Activated gamma-delta T cell treated with Interleukin-2 at 50 U/mL for 16 hours (primary cell): ENCODE measurements at places on chromosomes 7 and 10.

GRCh38 chr7:34756025-34756437 is 98.0 kb downstream of the NPSR1 start:
- no peak for DNase-seq

GRCh38 chr7:107890493-107890961 is 456 bp upstream of the DLD start:
- no peak for DNase-seq

- no peak for DNase-seq
Measured at GRCh38 chr10:117651121-117651520, 108.6 kb downstream of the EMX2 start.

GRCh38 chr10:80443531-80443974 is 10.6 kb upstream of the TSPAN14 start:
- no peak for DNase-seq

GRCh38 chr7:38317515-38317914 is 44.1 kb upstream of the TARP start:
- DNase-seq: peak; percentile 57

DNA sequence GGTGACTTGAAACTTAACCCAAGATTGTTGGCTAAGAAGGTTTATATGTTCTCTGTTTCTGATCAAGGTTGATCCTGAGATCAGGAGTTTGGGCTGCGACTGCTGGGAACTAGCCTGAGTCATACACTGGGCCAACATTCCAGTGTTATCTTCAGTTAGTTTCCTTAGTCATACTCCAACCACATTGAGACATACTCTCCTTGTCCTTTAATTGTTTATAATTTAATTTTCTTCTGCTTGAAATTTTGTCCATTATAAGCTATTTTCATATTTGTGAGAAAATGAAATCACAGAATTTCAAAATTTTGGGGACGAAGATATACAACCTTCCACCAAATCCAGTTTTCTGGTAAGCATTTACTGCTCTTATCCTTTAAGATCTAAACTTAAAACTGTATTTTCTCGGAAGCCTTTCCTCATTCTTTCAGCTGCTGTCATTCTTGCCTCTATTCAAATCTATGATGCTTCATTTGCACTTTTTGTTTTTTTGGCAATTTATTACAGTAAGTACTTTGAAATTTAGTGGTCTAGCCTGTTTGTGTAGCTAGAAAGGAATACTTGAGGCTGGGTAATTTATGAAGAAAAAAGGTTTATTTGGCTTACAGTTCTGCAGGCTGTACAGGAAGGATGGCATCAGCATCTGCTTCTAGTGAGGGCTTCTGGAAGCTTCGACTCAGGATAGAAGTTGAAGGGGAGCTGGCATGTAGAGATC is 63.4 kb upstream of the POT1 start:
- DNase-seq: no peak

GRCh38 chr7:43764039-43764761 is 5.7 kb downstream of the BLVRA start:
- no peak for DNase-seq

- no peak for DNase-seq
Measured at GRCh38 chr7:112292162-112292561, 85.7 kb downstream of the ZNF277 start.

GRCh38 chr7:112300831-112301407 is 94.4 kb downstream of the ZNF277 start:
- DNase-seq: no peak

- DNase-seq: no peak
Measured at GRCh38 chr7:35374858-35375257, 121.0 kb upstream of the TBX20 start.

- no peak for DNase-seq
Measured at GRCh38 chr7:105130048-105130447, 116.0 kb downstream of the KMT2E start.

GRCh38 chr7:1597066-1597760 is 27.4 kb upstream of the PSMG3 start:
- DNase-seq: no peak

GRCh38 chr7:121043314-121044234 is 55.1 kb downstream of the CPED1 start:
- DNase-seq: no peak

- DNase-seq: no peak
Measured at GRCh38 chr10:35774109-35774508, 132.0 kb upstream of the FZD8 start.

GRCh38 chr10:86863484-86863842 is 94.0 kb downstream of the MMRN2 start:
- DNase-seq: no peak

DNA sequence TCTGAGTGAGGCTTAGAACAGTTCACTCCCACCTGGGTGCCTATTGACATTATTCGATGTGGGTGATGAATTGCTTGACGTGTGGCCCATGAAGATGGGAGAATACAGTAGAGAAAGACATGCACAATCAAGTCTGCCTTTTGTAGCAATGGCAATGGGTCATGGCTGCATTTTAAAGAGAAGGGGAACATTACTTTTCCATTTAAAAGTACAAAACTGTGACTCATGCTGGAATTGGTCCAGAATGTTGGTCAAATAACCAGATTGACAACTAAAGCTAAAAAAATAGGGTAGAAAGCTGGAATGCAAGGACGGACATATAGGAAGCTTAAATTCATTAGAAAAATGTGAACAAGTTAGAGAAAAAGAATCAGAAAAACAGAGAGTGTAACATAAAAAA is 104.1 kb upstream of the SLC25A13 start:
- no peak for DNase-seq

DNA sequence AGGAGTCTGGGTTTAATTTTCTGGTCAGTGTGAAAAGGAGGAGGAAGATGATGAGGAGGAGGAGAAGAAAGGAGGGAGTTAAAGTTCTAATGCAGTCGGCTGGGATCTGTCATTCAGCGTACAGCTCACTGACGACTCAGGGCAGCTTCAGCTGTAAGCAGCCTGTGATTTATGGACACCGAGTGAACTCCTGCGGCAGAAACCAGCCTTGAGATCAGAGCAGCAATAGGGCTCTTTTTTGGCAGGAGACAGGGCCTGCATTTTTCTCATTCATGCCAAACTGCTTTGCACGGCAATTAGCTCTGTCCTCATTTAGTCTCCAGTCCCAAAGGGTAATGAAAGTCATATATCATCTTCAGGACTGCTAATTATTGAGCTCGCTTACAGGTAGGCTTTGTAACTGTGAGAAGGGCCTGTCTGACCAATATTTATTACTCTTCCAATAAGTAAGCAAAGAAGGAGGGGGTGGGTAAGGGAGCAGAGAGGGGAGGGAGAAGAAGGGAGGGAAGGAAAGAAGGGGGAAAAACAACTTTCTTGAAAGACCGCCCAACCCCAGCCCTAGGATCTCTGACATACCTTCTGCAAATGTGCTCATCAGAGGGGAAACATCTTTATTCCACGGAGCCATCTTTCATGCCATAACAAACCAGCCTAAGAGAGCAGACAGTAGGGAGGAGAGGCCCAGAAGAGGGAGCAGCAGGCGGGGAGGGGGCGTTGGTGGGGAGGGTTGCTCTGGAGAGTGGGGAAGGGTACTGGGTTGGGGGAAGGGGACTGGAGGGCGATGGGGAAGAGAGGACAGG is 48.1 kb upstream of the COMTD1 start:
- DNase-seq: no peak

- DNase-seq: no peak
Measured at GRCh38 chr10:44731283-44731682, 179.9 kb upstream of the TMEM72 start.

DNA sequence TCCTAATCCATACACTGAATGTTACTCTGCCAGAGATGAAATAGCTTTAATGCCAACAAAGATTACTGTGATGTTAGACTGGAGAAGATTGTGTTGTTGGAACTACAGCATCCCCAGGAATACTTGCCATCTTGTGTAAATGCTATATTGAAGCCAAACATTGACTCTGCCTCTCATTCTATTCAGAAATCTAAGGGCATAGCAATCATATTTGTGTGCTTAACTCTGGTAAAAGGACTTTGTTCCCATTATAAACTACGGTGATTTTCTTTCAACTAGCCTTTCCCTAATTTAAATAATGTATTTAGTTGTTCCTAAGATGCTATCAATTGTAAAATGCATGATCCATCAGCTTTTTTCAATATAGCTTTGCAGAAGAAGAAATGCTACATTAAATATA is 498.4 kb upstream of the LRRN3 start:
- DNase-seq: no peak

- no peak for DNase-seq
Measured at GRCh38 chr7:50659329-50659965, 94.2 kb upstream of the DDC start.

- no peak for DNase-seq
Measured at GRCh38 chr7:79876848-79877252, 257.8 kb upstream of the GNAI1 start.

DNA sequence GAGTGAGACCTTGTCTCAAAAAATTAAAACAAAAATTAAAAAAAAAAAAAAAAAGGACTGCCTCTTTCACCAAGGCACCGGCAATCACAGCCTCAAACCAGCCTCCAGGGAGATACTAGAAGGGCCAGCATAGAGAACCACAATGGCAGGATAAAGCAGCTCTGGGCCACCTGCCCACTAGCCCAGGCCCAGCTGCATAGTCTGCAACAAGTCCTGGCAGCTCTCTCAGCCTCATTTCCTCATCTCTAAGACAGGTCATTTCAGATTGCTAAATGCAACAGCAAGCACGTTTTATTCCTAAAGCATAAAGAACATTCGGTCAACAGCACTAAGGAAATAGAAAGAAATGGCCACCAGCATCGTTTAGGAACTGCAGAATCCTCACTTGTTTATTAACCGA is 28.8 kb downstream of the XPNPEP1 start:
- no peak for DNase-seq

DNA sequence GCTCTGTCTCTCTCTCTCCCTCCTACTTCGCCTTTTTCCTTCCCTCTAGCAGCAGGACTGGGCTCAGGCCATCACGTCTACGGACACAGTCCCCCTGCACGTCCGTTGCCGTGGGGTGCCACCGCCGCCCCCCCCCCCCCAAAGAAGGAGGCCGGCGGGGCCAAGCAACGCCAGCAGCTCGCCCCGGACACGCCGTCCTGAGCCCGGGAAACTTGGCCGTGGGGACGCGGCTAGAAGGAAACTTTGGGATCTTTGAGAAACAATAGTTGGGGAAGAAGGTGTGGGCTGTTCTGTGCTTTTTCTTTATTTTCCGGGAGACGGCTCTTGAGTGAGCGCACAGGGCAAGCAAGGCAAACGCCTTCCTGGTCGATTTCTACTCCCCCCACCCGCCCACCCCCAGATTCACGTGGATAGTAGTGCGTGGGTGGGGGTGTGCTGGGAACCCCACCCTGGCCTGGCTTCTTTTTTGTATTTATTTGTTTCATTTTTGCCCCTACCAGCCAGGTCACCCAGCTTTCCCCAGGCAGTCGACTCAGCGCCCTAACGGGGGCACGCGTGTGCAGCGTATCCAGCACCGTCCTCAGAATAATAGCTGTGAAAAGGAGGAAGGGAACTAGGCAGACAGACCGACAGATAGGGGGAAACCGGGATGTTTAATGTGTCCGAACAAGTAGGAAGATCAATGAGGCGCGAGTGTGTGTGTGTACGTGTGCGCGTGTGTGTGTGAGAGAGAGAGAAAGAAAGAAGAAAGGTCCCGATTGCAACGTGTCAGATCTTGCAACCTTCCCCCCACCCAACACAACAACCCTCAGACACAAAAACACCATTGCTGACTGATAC is 1.4 kb downstream of the MXI1 start:
- DNase-seq: peak; percentile 25

DNA sequence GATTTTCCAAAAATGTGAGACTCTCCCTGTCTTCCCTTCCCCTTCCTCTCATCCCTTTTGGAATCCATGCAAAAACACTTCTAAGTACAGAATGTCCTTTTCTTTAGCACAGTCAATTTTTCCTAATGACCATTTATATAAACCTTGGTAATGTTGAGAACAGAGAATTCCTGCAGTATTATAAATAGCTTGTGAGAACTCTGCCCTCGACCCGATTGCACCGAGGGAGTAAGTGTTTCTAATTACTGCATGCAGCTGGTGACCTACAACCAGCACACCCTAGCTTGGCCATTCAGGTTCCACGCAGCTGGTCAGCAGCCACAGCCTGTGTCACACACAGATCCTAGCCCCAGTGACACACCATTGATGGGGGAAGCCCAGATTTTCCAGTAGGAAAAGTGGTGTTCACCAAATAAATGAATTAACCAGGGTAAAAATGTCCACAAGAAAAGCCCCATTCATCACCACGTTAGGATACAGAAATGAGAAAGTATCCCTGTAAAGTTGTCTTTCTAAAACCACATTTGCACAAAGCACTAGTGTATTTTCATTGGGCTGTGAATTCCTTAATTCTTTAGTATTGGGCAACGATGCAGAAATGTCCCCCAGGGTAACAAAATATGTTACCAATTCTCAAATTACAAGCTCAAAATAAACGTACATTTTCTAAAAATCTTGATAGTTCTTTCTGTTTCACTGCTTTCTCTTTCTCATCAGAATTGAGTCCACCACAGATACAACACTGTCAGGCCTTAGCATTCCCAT is 499.0 kb upstream of the KLF6 start:
- no peak for DNase-seq

GRCh38 chr7:27155816-27156507 is 513 bp downstream of the HOXA7 start:
- DNase-seq: no peak

GRCh38 chr10:61845950-61846268 is 55.6 kb upstream of the ARID5B start:
- DNase-seq: no peak

DNA sequence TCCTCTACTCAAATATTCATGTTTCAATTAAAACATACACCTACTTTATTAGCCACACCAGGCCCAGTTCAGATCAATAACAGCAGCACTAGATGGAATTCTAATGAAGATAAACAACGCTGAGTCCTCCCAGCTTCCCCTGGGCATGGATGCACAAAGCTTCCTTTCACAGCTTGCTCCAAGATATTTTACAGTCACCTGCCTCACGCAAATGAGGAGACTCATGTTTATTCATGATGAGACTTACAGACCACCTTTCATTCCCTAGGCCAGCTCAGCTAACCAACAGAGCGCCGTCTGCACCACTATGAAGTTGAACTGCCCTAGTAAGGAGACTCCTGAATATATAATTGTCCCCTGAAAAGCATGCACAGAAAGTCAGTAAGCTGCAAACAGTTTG is 283.0 kb upstream of the AOAH start:
- no peak for DNase-seq

- no peak for DNase-seq
Measured at GRCh38 chr7:111900283-111900682, 305.9 kb downstream of the DOCK4 start.
